ENCODE measurements at places on chromosomes 6 and 20.
A peak's percentile ranks its signal among the peaks of the same experiment; 100 is the strongest.

- no peak for DNase-seq
Observed at GRCh38 chr20:57897156-57897874, 187.5 kb upstream of the PMEPA1 start.

- no peak for DNase-seq
Observed at GRCh38 chr20:60272790-60273189, 314.6 kb downstream of the CDH26 start.

GRCh38 chr6:30722280-30723112 is 2.3 kb downstream of the TUBB start:
- peak; percentile 67 for DNase-seq

DNA sequence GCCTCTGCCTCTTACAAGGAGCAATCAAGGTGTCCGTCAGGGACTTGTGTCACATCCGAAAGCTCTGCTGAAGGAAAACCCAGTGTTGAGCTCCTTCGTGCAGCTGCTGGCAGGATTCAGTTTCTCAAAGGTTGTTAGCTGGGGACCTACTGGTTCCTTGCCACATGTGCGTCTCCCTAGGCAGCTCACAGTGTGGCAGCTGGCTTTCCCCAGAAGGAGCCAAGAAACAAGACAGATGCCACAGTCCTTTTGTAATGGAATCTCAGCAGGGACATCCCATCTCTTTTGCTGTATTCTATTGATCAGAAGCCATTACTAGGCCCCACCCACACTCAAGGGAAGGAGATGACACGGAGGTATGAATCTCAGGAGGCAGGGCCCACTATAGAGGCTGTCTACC is 488.8 kb downstream of the CD83 start:
- DNase-seq = no peak

DNA sequence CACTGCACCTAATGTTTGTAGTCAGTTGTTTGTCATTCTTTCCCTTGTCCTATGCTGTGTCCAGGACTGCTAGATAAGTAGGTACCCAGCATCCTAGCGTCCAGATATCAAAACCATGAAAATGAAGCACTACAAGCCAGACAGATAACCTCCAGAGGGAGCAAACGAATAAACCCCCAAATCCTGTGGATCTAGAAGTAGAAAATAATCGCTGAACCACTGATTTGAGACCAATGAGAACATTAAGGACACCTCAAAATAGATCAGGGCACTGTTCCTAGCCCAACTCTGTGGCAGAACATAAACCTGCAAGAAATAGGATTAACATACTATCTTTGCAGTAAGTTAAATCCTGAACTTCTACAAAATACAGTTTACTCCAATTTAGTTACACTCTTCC is 1.1 kb upstream of the KLHL32 start:
- DNase-seq = no peak

GRCh38 chr20:57040924-57041323 is 225.5 kb downstream of the BMP7 start:
- DNase-seq = no peak

DNA sequence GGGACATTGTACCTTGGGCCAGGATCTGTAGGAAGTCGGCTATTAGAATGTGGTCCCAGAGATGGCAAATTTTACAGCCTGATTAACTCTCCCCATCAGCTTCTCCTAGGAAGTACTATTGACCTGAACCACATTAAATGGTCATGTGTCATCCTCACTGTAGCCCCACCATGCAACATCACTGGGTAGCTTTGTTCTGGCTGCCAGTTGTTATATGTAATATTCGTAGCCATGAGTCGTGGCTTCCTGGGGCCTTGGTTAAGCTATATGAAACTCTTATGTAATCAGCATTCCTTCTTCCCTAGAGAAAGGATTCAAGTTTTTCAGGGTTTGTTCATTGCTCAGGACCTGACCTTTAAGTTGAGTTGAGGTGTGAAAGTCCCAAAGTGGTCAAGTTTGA is 125.7 kb downstream of the ANKS1A start:
- no peak for DNase-seq

GRCh38 chr6:26033085-26033940 is 53.9 kb upstream of the HFE start:
- peak; percentile 24 for DNase-seq
